Stimulated activated CD8-positive, alpha-beta memory T cell treated with anti-CD3 and anti-CD28 coated beads, Interleukin-2, amount 100 ng/mL, for 1 hour (primary cell): ENCODE measurements at places on chromosomes 7 and 10.

GRCh38 chr10:101073631-101074030 is 11.8 kb downstream of the KAZALD1 start:
- DNase-seq: no peak

DNA sequence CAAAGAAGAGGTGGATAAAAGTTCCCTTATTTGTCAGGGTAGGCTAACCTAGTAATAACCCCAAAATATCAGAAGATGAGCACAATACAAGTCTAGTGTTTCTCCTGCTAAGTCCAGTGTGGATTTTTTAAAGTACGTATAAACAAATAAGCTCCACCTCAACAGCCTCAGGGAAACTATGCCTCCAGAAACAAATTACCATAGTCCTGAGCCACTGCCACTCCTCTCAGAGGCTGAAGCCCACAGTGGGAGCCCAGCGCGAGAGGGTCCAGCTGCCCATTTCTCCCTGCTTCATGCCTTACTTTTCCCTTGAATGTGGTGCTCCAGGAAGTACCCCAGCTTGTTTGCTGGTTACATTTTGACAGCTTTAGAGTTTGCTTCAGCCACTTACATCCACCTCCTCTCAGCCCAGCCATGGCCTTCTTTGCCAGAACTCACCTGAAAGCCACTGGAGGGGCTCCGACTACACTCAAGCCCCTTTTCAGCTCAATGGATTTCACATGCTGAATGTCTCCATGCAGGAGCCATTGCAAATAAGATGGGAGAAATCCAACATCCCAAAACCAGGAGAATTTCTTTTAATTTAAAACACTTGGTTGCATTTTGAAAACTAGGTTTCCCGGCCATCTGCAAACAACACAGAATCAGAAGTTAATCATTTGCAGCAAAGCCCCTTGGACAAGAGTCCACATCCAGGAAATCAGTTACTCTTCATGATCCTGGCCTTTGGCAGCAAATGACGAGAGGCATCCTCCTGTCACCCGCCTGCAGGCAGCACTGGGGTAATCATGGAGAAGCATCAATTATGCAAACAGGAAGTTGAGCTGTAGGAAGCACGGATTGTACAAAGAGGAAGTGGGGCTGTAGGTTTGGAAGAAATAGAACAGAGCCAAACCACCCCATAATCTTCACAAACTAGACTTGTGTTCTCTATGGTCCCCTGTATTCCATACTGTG is 138.1 kb downstream of the HERPUD2 start:
- no peak for DNase-seq

DNA sequence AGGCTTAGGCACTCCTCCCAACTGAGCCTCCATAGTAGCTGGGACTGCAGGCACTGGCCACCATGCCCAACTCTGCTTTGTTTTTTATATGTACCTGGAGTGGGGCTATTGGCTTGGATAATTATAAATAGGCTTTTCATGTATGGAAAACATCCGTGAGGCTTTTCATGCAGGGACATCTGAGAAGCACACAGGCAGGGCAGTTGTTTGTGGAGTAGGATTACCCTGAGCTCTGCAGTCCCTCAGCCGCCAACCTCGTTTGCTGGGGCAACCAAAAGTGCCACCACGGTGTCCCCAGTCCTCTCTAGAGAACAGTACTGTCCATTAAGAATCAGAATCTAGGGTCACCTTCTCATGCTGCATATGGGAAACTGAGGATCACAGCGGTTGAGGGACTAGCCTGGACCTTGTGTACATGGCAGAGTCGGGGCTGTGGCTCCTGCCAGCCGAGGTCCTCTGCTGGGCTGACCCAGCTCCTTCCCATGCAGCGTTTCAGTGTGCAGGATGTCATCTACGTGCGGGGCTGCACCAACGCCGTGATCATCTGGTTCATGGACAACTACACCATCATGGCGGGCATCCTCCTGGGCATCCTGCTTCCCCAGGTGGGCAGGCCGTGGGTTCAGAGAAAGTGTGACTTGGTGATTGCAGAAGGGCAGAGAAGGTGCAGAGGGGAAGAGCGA is 54.5 kb downstream of the TSPAN15 start:
- DNase-seq: no peak

DNA sequence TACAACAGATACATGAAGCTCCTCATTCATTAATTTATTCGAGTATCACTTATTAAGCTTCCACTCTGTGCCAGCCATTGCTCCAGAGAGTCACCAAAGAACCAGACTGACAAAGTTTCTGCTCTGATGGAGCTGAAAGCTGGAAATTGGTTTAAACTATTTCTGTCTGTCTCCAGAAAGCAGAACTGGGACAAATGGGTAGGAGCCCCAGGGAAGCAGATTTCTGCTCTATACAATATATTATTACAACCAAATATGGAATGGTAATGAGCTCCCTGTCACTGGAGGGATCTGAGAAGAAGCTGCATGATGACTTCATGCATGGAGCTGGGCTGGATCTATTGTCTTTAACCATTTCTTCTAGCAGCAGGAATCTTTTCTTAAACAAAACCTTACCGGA is 165.4 kb upstream of the ADO start:
- DNase-seq: no peak

GRCh38 chr7:17304926-17305325 is 6.5 kb downstream of the AHR start:
- DNase-seq: no peak

- DNase-seq: no peak
Measured at GRCh38 chr7:22787951-22788350, 34.7 kb downstream of the TOMM7 start.

DNA sequence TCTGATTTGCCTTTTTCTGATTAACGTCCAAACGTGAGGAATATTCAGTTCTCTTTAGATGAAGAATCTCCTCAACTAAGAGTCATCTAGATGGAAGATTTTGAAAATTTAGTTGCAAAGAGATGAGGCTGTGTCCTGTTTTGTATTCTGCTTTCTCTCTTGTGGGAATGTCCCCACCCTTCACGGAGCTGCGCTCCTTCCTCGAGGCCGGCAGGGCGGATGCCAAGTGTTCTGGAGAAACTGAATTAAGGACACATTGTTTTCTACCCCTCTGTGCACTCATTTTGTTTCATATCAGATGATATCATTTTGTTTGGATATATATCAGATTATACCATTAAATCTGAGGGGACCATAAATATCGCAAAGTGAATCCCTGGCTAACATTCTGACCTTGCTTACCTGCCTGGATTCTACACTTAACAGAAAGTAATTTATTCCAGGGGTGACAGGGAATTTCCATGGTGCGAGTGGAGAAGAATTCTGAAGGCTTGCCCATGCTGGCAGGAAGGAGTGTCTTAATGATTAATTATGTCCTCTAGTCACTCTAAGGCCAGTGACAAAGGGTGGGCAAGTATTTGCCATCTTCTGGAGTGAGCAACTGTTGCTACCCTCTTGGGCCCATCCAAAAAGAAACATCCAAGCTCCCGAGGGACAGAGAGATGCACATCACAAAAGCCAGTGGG is 47.9 kb upstream of the IGFBP3 start:
- no peak for DNase-seq

DNA sequence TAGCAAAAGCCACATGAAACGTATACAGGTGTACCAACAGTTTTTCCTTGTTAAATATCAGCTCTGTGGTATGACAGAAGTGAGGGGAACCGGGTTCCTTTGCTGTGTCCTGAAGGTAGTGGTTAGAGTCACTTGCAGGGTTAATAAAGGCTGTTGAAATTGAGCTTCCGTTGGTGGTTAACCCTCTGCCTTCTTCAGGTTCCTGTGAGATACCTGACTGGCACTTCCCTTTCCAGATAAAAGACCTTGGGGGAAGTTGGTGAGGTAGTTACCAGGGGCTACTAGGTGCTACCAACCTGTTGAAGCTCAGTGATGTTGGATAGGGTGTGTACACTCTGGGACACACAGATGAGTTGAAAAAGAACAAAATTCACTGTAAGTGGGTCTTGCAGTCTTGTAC is 384.1 kb downstream of the GATA3 start:
- DNase-seq: no peak

- DNase-seq: no peak
Measured at GRCh38 chr10:77197544-77197943, 440.1 kb downstream of the KCNMA1 start.

DNA sequence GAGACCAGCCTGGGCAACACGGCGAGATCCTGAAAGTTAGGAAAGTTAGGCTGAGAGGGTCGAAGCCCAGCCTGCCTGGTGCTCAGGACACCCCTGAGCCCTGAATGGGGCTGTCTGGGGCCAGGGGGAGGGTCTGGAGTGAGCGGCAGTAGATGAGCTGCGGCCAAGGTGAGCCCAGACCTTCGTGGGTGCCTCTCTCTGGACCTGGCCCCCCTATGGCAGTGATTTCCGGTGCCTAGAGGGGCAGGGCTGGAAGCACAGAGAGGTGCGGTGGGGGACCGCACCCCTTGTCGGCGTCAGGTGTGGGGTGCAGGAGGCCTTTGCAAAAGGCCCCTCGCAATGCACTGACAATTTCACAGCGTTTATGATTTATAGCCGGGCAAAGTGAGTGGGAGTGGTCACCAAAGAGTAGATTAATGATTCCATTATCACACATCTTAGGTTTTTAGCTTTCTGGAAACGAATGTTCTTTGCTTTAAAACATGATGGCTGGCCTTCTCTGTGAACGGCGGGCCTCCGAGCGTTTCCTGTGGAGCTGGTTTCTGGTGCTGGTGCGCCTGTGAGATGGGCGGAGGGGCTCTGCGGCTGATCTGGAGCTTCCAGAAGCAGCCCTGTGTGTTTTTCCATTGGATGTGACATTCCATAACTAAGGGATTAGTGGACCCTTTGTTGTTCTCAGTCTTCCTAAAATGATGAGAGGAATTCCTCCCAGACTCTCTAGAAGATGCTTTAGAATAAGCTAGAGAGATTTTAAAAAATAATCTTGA is 171.0 kb upstream of the ZNF32 start:
- no peak for DNase-seq

DNA sequence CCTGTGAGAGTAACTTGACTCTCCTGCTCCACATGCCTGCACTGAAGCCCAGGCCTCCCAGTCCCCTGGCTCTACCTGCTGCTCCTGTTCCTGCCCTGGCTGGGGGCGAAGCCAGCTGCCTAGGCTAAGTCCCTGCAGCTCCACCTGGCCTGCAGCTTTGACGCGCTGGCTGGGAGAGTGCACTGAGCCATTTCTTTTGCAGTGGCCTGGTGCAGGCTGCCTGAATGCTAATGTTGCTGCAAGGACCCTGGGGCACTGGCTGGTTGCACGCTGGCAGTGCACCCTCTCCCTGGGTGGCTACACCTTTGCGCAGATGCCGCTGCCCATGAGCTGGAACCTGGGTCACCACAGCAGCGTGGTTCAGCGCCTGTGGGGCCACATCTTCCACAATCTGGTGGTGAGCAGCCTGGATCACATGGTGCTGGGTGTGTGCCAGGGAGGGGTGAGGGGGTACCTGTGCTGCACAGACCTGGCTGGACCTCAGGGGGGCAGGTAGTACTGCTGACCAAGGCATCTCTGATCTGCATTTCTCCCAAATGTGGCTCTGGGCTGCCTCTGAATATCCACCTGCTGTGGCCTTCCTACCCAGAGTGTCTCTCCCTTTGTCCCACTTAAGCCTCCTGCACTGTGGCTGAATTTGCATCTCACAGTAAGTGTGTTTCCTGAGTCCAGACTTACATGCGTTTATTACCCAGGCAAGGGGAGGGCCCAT is 20.0 kb downstream of the IMPDH1 start:
- no peak for DNase-seq

DNA sequence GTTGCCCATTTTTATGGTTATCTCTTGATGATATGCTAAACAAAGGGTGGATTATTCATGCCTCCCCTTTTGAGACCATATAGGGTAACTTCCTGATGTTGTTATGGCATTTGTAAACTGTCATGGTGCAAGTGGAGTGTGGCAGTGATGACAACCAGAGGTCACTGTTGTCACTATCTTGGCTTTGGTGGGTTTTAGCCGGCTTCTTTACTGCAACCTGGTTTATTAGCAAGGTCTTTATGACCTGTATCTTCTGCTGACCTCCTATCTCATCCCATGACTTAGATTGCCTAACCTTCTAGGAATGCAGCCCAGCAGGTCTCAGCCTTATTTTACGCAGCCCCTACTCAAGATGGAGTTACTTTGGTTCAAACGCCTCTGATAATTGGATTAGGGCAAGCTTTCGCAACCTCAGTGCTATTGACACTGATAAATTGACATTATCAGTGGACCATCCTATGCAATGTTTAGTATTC is 36.9 kb downstream of the BAG3 start:
- DNase-seq: no peak

GRCh38 chr10:69239136-69239535 is 19.0 kb downstream of the HKDC1 start:
- no peak for DNase-seq

- no peak for DNase-seq
Measured at GRCh38 chr7:94288096-94288495, 106.6 kb upstream of the COL1A2 start.

DNA sequence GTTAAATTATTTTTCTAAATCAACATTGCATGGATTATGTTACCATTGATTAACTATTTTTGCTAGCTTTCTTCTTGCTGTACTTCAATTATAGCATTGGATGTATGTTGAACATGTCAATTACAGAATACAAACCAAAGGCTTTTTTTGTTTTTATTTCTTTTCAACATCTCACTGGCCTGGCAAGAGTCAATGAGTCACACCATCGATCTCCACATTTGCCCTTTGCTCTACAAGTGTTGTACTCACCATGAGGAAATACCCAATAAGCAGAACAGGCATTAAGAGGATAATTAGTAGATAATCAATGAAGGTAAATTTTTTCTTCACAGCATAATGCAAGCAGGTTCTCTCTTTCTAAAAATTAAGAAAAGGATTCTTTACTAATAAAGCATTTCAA is 23.3 kb downstream of the ANKRD22 start:
- no peak for DNase-seq

GRCh38 chr7:22937946-22938345 is 76.0 kb downstream of the HYCC1 start:
- DNase-seq: no peak

GRCh38 chr10:112115781-112116385 is 67.7 kb downstream of the GPAM start:
- peak; percentile 9 for DNase-seq

GRCh38 chr7:81331061-81332018 is 412.5 kb upstream of the SEMA3C start:
- DNase-seq: no peak

DNA sequence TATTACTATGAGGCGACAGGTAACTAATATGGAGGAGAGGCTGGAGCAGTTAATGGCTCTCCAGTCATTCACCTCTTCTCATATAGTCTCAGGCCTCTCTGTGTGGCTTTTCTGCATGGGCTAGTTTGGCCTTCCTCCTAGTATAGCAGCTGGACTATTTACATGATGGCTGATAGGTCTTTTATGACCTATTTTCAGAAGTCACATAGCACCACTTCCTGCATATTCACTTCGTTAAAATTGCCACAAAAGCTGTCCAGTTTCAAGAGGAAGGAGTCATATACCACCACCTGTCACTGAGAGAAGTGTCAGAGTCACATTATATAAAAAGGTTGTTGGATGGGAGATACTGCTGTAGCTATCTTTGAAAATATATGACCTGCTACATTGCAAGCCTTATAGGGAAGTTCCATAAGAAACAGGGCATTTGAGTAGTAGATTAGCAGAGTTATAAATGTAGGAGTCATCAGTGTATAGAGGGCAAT is 8.0 kb upstream of the DMTF1 start:
- no peak for DNase-seq

- DNase-seq: no peak
Measured at GRCh38 chr7:4083513-4083912, 598.6 kb upstream of the FOXK1 start.
